C1 segment of cervical spinal cord (tissue), 14 donors: ENCODE measurements at places on chromosomes 4 and X.

DNA sequence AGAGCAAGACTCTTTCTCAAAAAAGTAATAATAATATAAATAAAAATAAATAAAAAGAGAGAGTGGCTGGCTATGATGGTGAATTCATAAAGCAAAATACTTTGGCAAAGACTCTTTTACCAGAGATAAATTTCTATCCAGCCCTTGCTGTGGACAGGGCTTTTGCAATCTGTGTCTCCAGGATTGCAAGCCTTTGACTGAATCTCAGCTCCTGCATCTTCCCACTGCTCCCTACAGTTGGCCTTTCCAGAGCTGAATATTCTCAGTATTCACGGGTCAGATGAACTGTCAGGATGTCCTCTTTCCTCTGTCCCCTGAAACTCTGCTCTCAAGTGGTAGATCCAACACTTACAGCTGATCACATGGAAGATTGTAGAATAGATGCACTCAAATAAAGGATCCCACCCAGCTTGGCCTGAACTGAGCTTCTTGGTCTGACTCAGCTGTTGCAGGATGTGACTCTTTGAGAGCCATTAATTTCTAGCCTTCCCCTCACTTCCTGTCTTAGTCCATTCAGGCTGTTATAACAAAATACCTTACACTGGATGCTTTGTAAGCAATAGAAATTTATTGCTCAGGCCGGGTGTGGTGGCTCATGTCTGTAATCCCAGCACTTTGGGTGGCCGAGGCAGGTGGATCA is 123.4 kb upstream of the GUCY1A1 start:
- DNase-seq: no peak

DNA sequence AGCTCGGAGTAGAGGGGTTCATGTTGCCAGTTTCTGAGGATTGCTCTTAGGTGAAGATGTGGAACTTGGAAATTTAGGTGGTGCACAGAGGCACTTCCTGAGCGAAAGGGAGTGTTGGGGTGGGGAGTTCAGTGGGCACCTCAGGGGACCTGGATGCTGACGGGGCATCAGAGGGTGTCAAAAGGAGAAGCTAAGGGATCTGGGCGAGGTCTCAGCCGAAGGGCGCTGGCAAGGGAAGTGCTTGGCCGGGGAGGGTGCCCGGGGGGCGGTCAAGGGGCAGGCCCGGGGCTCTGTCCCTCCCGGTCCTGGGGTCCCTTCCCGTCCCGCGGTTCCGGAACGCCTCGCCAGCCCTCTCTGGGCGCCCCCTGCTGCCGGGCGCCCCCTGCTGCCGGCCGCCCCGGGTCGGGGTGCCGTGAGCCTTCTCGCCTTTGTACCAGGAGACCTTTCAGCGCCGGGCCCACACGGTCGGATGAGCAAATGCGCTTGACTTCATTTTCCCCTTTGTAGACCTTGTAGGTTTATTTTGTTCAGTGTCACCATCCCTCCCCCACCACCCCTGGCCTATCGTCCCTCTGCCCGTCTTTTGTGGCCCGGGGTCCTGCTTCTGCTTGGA is 3.0 kb upstream of the PHOX2B start:
- no peak for DNase-seq

DNA sequence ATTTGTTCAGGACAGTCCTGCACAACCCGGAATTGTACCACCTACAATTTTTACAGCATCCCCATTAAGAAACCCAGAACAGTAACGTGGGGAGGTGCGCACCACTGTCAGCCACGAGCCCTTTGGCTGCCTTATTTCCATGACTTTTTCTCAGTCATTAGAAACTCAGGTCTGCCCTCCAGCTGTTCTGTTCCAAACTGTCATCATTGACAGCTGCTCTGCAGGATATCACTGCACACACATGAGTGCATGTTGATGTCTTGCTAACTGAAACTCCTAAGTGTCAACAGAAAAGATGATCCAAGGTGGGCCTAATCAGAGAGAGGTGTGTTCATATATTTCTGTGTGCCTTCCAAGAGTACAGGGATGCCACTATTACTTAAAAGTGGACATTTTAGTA is 123.4 kb downstream of the PARM1 start:
- no peak for DNase-seq

DNA sequence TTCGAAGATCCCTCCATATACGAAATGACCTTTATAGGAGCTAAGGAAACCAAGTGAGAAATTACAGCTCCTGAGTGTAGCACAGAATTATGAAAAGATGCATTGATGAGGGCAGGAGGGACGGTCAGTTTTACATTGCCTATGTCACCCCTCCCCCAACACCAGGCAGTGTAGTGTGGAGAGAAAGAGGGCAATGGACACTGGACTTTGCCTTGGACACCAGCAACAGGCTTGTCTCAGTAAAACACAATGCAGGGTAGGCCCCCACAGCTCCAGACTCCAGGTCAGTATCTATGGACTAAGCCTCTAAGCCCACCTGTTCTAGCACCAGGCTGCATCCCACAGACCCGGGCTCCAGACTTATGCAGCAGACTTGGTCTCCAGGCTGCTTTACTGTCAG is 16.5 kb downstream of the APOOL start:
- no peak for DNase-seq

DNA sequence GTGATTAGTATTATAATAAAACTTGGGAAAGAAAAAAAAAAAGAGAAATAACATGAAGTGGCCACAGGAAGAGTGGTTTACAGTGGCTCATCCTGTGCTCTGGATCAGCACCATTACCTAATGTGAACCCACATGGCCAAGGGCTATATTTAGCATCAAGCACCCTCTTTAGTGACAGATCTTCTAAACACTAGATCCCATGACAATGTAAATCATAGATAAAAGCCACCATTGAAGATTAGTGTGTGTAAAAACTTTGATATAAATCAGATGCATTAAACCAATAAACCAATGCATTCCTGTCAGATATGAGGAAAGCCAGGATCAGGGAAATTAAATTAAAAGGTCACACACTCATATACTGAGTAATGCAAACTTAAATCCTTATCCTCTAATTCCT is 400.6 kb upstream of the MAGEB18 start:
- no peak for DNase-seq
